ENCODE measurements at places on chromosomes 11 and 22.

DNA sequence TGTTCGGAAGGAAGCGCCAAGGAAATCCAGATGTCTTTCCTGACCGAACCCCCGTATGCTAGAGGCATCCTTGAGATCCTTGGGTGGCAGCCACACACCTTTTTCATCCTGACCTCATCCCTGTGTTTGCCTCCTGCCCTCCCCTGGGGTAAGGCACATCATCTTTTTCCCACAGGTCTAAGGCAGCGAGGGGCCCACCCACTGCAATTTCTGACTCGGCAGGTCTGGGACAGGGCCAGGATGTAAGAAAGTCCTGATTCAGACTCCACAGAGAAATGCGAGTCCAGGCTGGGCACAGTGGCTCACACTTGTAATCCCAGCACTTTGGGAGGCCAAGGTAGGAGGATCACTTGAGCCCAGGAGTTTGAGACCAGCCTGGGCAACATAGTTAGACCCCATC, 10.5 kb downstream of the ZMAT5 start:
- H3K36me3 ChIP-seq = no peaks in the 10 kb centered on the region
- no peaks in the 10 kb centered on the region for H3K4me1 ChIP-seq
- H3K4me3 ChIP-seq = no peak overlapping the region
- no peaks in the 10 kb centered on the region for H3K27me3 ChIP-seq

DNA sequence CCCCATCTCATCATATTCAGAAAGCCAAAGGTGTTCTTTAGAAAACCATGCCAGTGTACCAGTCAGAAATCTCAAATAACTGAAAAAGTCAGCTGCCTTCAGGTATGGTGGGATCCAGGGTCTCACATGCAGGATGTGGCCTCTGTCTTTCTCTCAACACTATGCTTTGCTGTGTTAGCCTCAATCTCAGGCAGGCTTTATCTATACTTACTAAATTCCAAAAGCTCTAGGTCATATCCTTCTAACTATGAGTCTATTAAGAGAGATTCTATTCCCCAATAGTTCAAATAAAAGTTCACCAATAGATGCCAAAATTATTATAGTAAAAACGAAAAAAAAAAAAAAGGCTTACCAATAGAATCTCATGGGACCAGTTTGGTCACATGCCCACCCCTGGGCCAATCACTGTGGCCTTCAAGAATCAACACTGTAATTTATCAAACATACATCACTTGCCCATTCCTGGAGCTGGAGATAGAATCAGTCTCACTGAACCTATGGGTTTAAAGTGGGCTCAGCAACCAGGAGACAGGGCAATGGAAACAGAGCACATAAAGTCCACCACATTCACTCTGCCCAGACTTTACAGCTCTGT, 38.0 kb upstream of the APLNR start:
- no peak overlapping the region for H3K27ac ChIP-seq
- H3K4me3 ChIP-seq = no peak overlapping the region
- H3K36me3 ChIP-seq = no peaks in the 10 kb centered on the region
- peaks cover 4% of the 10 kb centered on the region for H3K4me1 ChIP-seq

- H3K36me3 ChIP-seq = peaks cover 63% of the 10 kb centered on the region
- H3K4me3 ChIP-seq = no peak overlapping the region
- DNase-seq = no peak
- no peaks in the 10 kb centered on the region for H3K27me3 ChIP-seq
- peaks cover 12% of the 10 kb centered on the region for H3K4me1 ChIP-seq
- no peak overlapping the region for H3K27ac ChIP-seq
Measured at GRCh38 chr22:36227396-36227795, 11.9 kb downstream of the APOL2 start.

DNA sequence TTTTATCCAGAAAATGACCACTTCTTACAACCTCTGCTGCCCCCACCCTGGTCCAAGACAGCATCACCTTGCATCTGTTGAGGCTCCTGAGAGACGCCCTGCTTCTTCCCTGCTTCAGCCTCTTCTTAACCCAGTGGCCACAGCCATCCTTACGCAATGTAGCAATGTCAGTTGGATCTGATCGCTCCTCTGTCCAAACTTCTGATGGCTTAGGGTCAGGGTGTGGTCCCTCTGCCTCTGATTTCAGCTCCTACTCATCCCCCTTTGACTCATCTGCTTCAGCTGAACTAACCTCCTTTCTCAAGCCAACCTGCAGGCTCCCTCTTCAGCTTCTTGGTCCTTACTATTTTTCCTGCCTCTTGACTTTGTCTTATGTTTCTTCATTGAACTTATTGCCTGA, 280.8 kb downstream of the KIRREL3 start:
- H3K4me1 ChIP-seq = no peaks in the 10 kb centered on the region
- H3K4me3 ChIP-seq = no peak overlapping the region
- no peaks in the 10 kb centered on the region for H3K36me3 ChIP-seq
- H3K27ac ChIP-seq = no peak overlapping the region
- DNase-seq = no peak

- peaks cover 71% of the 10 kb centered on the region for H3K4me1 ChIP-seq
- H3K27me3 ChIP-seq = no peaks in the 10 kb centered on the region
- H3K27ac ChIP-seq = peak overlapping the region; percentile 89
Measured at GRCh38 chr11:78226684-78227680, 38.3 kb downstream of the USP35 start.

GRCh38 chr11:108788565-108789199, 123.8 kb downstream of the DDX10 start:
- H3K27ac ChIP-seq = no peak overlapping the region
- no peak for DNase-seq
- peaks cover 28% of the 10 kb centered on the region for H3K4me1 ChIP-seq

- no peaks in the 10 kb centered on the region for H3K36me3 ChIP-seq
- H3K4me1 ChIP-seq = no peaks in the 10 kb centered on the region
- peaks cover 9% of the 10 kb centered on the region for H3K27me3 ChIP-seq
- DNase-seq = no peak
- H3K27ac ChIP-seq = no peak overlapping the region
Measured at GRCh38 chr11:90179923-90180322, 42.9 kb downstream of the CHORDC1 start.

DNA sequence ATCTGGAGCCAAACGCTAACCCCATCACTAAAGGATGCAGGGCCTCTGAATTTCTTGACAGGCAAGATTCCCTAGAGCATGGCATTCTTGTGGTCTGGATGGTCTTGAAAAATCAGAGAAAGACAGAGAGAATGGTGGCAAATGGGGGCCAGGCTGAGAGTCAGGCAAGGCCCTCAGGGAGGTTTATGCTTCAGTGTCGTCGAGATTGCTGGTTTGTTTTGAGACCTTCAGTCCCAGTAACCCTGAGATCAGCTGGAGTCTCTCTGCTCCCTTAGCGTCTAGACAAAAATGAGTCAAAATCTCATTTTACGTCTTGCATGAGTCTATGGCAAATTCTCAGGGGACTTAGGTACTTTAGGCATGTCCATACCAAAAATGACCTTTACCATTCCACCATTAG, 539.3 kb downstream of the SOX6 start:
- H3K36me3 ChIP-seq = no peaks in the 10 kb centered on the region
- H3K27ac ChIP-seq = peak overlapping the region; percentile 47
- peaks cover 15% of the 10 kb centered on the region for H3K4me1 ChIP-seq
- no peaks in the 10 kb centered on the region for H3K27me3 ChIP-seq
- DNase-seq = no peak

GRCh38 chr22:37254867-37255233, 10.8 kb upstream of the RAC2 start:
- no peak for DNase-seq
- peaks cover 33% of the 10 kb centered on the region for H3K4me1 ChIP-seq
- H3K36me3 ChIP-seq = no peaks in the 10 kb centered on the region
- peaks cover 20% of the 10 kb centered on the region for H3K27me3 ChIP-seq

- H3K36me3 ChIP-seq = no peaks in the 10 kb centered on the region
- H3K4me3 ChIP-seq = no peak overlapping the region
- H3K27me3 ChIP-seq = peaks cover 2% of the 10 kb centered on the region
- no peak overlapping the region for H3K27ac ChIP-seq
- H3K4me1 ChIP-seq = no peaks in the 10 kb centered on the region
- no peak for DNase-seq
Measured at GRCh38 chr11:70575396-70576060, 177.2 kb downstream of the CTTN start.

DNA sequence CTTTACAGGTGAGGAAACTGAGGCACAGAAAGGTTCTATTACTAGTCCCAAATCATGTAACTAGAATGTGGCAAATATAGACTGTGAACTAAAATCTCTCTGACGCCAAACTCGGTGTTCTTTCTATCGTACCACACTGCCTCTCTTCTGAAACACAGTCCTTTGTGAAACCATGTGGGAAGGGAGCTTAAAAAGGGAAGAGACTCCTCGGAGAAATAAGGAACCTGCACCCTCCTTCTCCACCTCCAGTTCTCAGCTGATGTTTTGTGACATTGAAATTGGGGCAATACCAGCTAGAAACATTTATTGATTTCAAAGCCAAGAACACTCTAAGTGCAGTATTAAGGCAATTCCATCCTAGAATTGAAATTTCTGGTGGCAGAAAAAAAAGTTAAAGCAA, 76.4 kb upstream of the DRD2 start:
- no peak overlapping the region for H3K27ac ChIP-seq
- no peak overlapping the region for H3K4me3 ChIP-seq
- H3K36me3 ChIP-seq = no peaks in the 10 kb centered on the region

DNA sequence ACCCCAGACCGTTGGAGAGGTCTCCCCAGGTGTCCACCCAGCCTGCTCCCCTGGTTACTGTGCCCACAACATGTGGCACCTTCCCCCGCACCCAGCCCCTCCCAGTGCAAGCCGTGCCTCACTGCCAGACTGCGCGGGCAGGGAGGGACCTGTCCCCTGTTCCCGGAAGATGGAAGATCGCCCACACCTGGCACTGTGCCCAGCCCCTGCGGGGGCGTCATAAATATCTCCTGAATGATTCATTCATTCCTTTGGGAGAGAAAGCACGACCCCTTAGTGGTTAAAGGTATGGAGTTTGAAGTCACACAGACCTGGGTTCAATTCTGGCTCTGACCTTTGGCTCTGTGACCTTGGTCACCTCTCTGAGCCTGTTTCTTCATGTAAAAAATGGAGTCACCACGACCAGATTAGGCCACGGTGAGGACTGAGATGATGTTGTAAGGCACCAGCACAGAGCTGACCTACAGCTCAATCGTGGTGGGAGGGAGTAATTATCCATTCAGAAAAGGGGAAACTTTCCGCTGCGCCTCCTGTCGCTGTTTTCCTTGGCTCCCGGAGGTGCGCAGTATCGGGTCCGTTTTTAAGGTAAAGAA, 497 bp upstream of the SYT12 start:
- H3K27ac ChIP-seq = no peak overlapping the region
- H3K4me3 ChIP-seq = no peak overlapping the region
- H3K27me3 ChIP-seq = peaks cover 60% of the 10 kb centered on the region
- no peaks in the 10 kb centered on the region for H3K36me3 ChIP-seq
- DNase-seq = no peak

DNA sequence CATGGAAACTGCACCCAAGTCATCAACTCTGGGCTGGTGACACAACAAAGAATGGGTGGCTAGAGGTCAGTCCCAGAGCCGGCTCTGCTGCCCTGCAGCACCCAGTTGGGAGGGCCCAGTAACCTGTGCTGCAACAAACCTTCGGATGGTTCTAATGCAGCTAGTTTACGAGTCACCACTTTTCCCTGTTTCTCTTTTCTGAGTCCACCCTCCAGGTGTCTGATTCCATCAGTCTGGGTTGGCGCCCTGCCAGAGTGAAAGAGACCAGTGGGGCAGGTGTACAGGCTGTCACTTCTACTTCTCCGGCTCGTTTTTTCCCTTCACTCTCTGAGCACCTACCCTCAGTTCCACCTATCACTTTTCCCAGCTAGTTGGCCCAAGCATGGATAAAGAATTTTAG, 572.9 kb downstream of the NTM start:
- no peaks in the 10 kb centered on the region for H3K36me3 ChIP-seq
- DNase-seq = no peak
- no peaks in the 10 kb centered on the region for H3K27me3 ChIP-seq
- no peak overlapping the region for H3K27ac ChIP-seq
- no peaks in the 10 kb centered on the region for H3K4me1 ChIP-seq
- H3K4me3 ChIP-seq = no peak overlapping the region

- no peak overlapping the region for H3K4me3 ChIP-seq
- no peak overlapping the region for H3K27ac ChIP-seq
- no peak for DNase-seq
- H3K4me1 ChIP-seq = peaks cover 18% of the 10 kb centered on the region
- peaks cover 20% of the 10 kb centered on the region for H3K36me3 ChIP-seq
- no peaks in the 10 kb centered on the region for H3K27me3 ChIP-seq
Measured at GRCh38 chr11:63993993-63994392, 7.8 kb downstream of the OTUB1 start.

DNA sequence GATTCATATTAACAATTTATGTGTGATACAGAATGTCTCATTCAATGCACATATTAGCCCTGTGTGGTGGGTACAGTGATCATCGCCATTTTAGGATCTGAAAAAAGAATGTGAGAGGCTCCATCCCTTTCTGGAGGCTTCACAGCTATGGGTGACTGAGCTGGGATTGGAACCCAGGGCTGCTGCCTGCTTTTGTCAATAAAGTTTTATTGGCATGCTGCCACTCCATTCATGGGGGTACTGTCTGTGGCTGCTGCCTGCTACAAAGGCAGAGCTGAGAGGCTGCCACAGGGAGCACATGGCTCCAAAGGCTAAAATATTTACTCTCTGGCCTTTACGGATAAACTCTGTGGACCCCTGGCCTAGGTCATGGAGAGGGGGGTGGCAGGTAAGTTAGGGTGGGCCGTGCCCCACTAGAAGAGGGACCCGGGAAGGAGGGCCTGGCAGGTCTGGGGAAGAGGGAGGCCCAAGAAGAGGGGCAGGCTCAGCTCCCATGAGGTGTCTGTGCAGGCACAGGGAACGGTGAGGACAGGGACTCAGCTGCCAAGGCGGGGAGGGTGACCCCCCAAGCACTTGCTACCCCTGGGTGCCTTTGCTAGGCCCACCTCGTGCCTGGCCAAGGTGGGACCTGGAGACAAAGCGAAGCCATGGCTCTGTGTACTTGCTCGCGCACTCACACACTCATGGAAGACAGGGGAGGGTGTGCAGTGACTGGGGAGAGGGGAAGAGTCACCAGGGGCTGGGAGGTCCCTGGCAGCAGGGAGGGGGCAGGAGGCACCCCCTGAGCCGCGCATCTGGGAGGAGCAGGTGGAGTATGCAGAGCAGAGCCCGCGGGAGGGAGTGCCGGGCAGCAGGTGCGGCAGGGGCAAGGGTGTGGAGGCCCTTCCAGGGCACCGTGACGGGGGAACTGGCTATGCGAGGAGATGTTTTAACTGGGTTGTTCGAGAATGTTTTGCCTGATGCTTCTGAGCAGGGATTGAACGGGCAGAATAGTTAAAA, 335.3 kb downstream of the CTTN start:
- no peaks in the 10 kb centered on the region for H3K4me1 ChIP-seq
- no peak overlapping the region for H3K27ac ChIP-seq
- DNase-seq = no peak
- no peak overlapping the region for H3K4me3 ChIP-seq

GRCh38 chr22:29870574-29870973, 12.4 kb upstream of the MTMR3 start:
- no peak overlapping the region for H3K4me3 ChIP-seq
- H3K4me1 ChIP-seq = no peaks in the 10 kb centered on the region
- peaks cover 16% of the 10 kb centered on the region for H3K27me3 ChIP-seq
- H3K27ac ChIP-seq = no peak overlapping the region
- no peaks in the 10 kb centered on the region for H3K36me3 ChIP-seq

- H3K4me1 ChIP-seq = no peaks in the 10 kb centered on the region
- no peak for DNase-seq
- no peak overlapping the region for H3K27ac ChIP-seq
Measured at GRCh38 chr22:26239581-26239980, 70.3 kb downstream of the SEZ6L start.

Measured in activated T-helper 1 cell treated with anti-CD3 and anti-CD28 coated beads, Interleukin-12 subunit alpha, Interleukin-12 subunit beta, Interleukin-2, Interleukin-4 antibody, amounts not matched to agents 30 ng/mL and 10 ng/mL and 1 ng/mL, durations not matched to agents 14 hours and 24 hours and 36 hours (primary cell).